ENCODE measurements at places on chromosomes 2 and 18. TPM values are rescaled to one million over a fixed set of nuclear protein-coding genes. Genes with fewer than 3 reads are reported as not detected.

Gene CIDEA
- not detected for total RNA-seq

Gene REG1B
- not detected for total RNA-seq

Gene IGFBP5
- not detected for total RNA-seq

Gene DCDC2C
- total RNA-seq: not detected

Gene CPLX4
- not detected for total RNA-seq

Gene ZSCAN30
- 13.1 TPM for total RNA-seq

Gene ARHGEF4
- total RNA-seq: 0.80 TPM

Gene PPP1R1C
- total RNA-seq: not detected

Gene SLC11A1
- total RNA-seq: 0.13 TPM

Gene SERPINB13
- total RNA-seq: not detected

Gene EVX2
- not detected for total RNA-seq

Gene ATIC
- total RNA-seq: 319 TPM

Gene DQX1
- total RNA-seq: 0.75 TPM

Gene RFX8
- not detected for total RNA-seq

Gene MALL
- 0.65 TPM for total RNA-seq

Gene VWC2L
- total RNA-seq: not detected

Gene SLC19A3
- total RNA-seq: not detected

Gene TACR1
- not detected for total RNA-seq

Gene RTP5
- 0.11 TPM for total RNA-seq

Gene ANKRD30B
- total RNA-seq: not detected

Gene SELENOI
- total RNA-seq: 63.9 TPM

Gene PROC
- 0.36 TPM for total RNA-seq

Gene ARHGEF33
- 0.89 TPM for total RNA-seq

Gene AQP12A
- total RNA-seq: not detected

Gene CDH19
- total RNA-seq: not detected

Gene PROKR1
- 0.08 TPM for total RNA-seq

Gene CD207
- total RNA-seq: not detected

Gene YPEL5
- total RNA-seq: 35.2 TPM

Gene BOK
- total RNA-seq: not detected

Gene MYO1B
- total RNA-seq: 12.1 TPM

Gene PDE1A
- total RNA-seq: not detected

Data from activated CD8-positive, alpha-beta memory T cell treated with anti-CD3 and anti-CD28 coated beads for 36 hours (primary cell).